HuH-7 (cell line): ENCODE measurements at places on chromosomes 5 and 9.

- DNase-seq: no peak
Observed at GRCh38 chr5:143445776-143446175, 42.3 kb upstream of the NR3C1 start.

DNA sequence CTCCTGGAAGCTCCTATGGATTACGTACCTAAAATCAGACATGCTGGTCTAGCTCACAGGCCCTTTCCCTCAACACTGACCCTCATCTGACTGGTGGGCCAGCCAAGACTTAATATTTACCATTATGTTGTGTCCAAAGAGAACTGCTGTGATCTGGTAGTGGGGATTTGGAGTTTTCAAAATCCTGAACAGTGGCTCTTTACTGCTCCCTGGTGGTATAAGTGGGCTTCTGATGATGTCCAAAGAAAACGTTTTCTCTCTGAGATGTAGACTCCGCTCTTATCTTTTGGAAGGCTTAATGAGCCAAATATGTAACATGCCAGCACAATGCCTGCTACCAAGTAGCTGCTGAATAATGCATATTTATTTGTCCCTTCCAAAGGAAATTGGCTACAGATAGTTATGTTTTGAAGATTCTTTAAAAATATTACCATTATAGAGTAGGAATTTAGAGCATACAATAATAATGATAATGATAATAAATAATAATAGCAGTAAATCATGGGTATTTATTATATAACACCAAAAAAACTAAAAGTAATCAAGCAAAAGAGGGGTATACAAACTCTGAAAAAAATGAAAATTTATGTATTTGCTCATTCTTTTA is 406.6 kb upstream of the TNC start:
- DNase-seq: peak; percentile 12

GRCh38 chr9:28750136-28750535 is 1176.9 kb upstream of the C9orf72 start:
- DNase-seq: no peak

- DNase-seq: no peak
Observed at GRCh38 chr5:141032626-141033025, 18.5 kb upstream of the PCDHB1 start.

DNA sequence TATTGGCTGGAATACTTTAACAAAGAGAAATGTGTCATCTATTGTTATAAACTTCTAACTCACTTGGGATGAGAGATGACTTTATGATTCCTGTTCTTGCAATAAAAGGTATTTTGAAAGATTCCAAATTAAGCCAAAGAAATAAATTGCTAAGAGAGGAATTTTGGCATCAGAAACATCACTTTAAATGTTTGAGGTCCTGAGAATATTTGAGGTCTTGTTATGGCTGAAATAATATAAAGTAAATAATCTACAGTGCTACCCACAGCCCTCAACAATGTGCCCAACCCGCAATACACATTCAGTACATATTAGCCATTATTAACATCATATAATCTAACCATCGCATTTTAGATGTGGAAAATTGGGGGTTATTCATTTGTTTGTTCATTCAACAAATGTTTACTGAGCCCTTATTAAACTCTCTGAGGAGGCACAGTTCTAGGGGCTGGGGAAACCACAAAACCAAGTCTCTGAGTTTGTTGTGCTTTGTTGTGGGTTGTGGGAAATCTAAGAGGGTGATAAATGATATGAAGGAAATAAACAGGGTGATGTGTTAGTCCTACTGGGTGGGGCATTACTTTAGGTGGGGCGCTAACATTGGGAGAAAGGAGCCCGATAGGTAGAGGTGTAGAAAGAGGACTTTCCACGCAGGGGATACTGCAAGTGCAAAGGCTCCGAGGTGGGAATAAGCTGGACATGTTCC is 135.2 kb upstream of the CLINT1 start:
- DNase-seq: no peak

DNA sequence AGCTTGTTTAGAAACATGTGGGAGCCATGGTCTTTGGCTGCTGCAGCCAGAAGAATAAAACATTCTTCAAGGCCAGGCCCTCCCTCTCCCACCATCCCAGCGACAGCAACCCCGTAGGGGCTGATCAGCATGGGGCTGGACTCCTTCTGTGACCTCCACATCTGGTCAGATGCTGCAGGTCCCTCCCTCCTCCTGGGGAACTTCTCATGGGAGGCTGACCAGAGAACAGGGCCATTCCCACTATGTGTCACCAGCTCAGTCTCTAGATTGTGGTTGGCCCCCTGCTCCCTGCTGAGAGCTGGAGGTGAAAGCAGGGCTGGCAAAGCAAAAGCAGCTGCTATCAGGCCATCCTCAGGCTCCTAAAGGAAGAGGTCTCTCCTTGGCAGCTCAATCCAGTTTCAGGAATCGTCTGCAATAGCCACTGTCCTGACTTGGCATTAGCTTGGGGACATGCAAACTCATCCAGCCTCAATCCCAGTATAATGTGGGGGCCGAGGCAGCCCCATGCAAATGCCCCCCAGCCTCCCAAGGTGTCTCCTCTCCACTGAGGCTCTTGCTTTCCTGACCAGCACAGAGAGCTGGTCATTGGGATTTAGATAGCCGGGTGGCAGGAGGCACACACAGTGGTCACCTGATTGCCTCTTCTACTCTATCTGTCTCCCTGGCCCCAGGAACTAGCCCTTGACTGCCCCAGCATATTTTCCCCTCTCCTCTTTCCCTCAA is 81.5 kb downstream of the NRG2 start:
- no peak for DNase-seq

DNA sequence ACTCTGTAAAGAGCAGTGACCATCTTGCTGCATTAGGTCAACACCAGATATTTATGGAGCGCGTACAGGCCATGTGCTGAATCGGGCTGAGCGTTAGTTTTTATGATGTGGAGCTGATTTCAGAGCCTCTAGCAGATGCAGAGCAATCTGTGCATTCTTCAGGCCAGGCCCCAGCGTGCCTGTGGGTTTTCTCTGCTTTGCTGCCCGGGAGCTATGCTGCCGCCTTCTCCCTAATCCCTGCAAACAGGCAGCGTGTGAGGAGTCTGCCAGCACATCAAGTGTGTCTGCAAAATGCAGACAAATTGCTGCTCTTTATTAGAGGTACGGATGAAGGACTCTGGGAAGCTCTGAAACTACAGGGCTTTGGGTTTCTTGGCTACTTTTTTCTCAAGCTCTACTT is 170.0 kb downstream of the NTRK2 start:
- DNase-seq: no peak

- peak; percentile 79 for DNase-seq
Observed at GRCh38 chr5:83718195-83718825, 2.3 kb downstream of the HAPLN1 start.

- no peak for DNase-seq
Observed at GRCh38 chr5:54194318-54194717, 116.1 kb downstream of the ARL15 start.

DNA sequence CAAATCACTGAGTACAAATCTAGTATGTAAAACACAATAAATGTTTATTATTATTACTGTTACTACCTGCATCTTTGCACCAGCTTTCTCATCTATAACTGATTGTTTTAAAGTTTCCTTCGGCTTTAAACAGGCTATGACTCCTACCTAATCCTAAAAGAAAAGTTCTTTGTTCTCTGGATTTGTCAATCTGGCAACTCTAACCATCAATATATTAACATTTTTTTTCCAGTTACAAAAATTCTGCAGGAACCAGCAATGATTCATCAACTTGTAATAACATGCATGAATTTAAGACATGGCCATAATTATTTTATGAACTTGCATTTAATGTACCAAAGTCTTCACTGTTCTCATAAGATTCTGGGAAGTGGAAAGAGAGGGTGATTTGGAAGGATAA is 228.5 kb downstream of the PIK3R1 start:
- no peak for DNase-seq

DNA sequence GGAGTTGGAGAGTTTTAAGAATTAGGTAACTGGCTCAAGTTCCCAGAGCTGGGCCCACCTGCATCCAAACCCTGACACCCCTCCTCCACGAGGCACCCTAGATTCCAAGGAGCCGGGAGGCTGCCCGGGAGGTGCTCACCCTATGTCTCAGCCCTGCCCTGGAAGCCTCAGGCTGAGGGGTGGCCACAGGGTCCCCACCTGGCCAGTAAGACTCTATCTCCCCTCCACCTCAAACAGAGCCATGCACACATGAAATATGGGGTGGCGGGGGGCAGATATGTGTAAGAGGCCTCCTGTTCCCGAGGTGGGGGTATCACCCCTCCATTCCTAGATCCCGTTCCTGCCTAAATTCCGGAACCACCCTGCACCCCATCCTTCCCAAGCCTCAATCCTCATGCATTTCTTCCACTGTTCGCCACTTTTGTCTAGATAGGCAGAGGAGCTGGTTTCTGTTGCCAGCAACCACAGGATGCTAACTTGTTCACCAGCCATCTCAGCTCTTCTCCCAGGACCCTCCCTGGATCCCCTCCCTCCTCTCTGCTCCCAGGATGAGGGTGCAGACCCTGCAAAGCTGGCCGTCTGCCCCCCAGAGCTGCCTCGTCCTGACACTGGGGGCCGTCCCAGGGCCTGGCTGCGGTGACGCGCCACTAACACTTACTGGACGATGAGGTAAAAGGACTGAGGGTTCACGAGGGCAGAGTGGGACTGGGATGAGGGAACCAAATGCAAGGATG is 44.1 kb downstream of the COL23A1 start:
- no peak for DNase-seq

- no peak for DNase-seq
Observed at GRCh38 chr9:112248722-112249121, 73.6 kb upstream of the SUSD1 start.

DNA sequence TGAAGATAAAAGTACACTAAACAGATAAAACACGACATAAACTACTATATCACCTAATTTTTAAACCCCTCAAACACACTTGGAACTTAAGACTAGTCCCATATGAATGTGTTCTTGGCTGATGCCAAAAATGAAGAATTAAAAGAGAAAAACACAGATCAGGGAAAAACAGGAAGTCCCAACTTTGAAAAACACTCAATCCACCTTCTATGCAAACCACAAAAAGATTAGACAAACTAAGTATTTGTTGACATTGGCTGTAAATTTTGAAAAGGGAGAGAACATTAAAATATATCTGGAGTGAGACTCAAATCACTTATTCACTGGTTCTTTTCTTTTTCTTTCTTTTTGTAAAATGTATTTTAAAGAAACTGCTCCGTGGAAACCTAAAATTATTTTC is 81.4 kb downstream of the ANKH start:
- DNase-seq: no peak

DNA sequence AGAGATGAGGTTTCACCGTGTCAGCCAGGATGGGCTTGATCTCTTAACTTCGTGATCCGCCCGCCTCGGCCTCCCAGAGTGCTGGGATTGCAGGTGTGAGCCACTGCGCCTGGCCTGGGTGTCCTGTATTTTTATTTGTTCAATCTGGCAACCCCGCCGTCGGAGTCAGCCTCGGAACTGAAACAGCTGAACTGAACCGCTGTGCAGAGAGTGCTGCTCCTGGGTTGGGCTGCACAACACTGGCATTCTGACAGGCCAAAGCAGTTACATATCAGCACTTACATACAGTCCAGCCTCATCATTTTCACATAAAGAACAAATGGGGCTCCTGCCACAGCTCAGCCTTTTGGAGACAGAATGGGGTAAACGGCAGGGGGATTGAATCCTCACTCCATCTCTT is 185.6 kb downstream of the C9orf50 start:
- no peak for DNase-seq

DNA sequence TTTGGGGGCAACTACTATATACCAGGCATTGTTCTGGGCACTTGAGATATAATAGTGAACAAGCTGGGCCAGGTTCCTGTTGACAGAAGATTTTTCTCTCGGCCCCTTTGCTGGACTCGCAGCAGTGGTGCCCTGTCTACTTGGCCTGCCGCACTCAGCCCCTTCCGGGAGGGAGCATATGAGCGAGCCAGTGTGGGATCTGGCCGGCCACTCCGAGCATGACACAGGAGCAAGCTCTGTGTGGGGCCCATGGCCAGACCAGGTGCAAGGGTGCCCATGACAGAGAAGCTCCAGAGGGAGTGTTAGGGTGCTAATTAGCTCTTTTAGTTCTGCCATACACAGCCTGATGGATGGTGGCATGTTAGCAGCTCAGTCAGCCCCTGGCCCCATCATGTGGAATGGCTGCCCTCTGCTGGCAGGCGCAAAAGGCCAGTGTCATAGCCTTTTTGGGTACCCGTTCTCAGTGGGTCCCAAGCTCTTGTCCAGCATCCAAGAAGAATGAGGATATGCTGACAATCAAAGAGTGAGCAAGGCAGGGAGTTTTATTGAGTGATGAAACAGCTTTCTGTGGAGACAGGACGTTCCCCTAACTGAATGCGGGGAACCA is 9.3 kb upstream of the KIF4B start:
- DNase-seq: no peak

DNA sequence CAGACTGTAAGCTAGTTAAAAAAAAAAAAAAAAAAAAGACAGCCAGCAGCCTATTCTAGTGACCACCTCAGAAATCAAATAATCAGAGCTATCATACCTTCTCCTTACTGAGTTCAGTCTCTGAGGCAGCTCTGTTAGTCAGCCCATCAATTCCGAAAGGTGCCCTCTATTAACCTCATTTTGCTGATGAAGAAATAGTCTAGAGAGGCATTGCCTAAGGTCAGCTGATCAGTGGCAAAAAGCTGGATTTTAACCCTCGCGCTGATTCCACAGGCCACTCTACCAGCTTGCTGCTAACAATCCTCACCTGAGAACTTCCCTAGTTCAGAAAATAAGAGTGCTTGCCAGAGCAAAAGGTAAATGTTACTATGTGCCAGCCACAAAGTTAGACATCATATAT is 172.0 kb downstream of the DENND1A start:
- DNase-seq: no peak

GRCh38 chr5:176541338-176542134 is 4.3 kb upstream of the RNF44 start:
- DNase-seq: peak; percentile 69

GRCh38 chr5:150672237-150672883 is 11.3 kb downstream of the MYOZ3 start:
- peak; percentile 49 for DNase-seq

GRCh38 chr9:106655966-106656365 is 207.0 kb upstream of the ZNF462 start:
- DNase-seq: no peak

DNA sequence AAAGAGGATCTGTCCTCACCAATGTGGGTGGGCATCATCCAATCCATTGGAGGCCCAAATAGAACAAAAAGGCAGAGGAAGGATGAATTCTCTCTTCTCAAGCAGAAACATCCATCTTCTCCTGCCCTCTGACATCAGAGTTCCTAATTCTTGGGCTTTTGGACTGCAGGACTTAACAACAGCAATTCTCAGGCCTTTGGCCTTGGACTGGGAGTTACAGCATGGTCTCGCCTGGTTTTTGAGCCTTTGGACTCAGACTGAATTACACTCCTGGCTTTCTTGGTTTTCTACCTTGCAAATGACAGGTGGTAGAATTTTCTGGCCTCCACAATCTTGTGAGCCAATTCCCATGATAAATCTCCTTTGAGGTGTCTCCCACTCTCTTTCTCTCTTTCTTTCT is 60.5 kb upstream of the CD180 start:
- DNase-seq: no peak

- no peak for DNase-seq
Observed at GRCh38 chr5:157459715-157460599, at the start of gene NIPAL4. Gene NIPAL4, plus strand, starts transcription at chr5:157460213. Its CDS starts 108 bp downstream, at chr5:157460321.
